ENCODE measurements at places on chromosomes 4 and X.
A peak's percentile ranks its signal among the peaks of the same experiment; 100 is the strongest.

DNA sequence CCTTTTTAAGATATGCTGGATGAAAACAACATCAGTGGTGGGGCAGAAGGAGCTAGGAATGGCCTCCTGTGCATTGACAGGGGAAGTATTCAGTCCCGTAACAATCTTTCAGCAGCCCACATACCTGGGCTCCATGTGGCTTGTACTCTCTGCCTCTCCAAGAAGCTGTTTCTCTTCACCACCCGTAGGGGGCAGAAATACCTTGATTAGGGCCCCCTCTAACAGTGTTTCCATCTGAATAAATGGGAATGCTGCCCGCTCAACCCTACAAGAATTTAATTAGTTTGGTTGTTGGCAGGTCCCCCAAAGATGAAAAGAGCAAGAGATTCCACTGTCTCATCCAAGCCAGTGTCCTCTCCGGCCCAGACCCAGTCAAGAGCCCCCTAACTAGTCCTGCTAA lies 155.2 kb downstream of the SMIM20 start:
- DNase-seq, result no peak

DNA sequence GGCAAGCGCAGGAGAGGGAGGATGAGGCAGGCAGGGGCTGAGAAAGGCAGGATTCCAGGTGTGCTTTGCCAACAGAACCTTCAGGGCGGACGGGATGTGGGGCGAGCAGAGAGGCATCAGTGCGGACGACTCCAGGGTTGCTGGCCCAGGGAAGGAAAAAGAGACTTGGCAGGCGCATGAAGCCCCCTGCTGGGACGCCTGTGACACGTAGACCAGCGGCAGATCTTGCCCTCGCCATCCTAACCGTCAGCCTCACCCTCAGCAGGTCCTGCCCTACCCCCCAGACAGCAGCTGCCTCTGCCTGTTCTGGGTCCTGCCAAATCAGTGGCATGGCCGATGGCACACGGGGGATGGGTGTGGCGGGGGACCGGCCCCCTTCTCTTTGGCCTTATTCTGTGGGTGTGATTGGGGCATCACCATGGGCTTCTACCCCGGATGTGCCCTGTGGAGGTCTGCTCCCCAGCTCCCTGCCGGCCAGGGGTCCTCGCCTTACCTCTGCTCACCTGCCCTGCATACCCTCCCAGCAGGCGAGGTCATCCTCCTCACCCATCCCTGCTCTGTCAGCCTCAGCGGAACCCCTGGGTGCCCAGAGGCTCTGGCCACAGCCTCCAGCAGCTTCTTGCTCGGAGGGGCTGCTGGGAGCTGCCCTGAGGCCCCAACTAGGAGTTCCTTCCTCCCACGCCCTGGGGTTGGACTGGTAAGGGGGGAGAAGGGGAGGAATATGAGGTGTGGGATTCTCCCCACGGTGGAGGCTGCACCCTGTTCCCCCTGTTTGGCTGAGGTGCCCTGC lies 2.9 kb upstream of the SH3BP2 start:
- DNase-seq, result no peak

GRCh38 chr4:6235901-6236640 lies 33.6 kb upstream of the WFS1 start:
- peak; percentile 9 for DNase-seq

DNA sequence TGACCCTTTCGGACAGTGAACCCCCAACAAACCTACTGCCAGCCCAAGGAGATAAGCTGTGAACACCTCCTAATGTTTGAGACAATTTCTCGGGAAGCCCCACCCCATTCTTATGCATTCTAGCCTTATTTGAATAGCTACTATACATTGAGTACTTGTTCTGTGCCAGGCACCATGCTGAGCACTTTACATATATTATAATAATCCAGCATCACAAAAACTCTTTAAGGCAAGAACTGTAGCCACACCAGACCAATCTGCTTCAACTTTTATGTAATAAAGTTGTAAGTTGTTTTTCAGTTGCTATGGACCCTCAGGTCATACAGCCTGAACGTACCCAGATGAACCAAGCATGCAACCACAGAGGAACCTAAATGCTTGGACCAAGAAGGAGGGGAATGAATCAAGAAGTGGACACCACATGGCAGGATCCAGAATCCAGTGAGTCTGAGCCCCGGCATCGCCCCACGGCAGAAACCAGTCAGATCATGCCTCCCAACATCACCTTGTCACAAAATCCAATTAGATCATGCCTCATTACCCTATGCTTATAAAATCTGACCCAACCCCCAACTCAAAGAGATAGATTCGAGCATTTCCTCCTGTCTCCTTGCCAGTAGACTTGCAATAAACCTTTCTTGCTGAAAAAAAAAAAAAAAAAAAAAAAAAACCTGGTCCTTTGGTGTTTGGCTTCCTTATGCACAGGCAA lies 225.0 kb downstream of the QDPR start:
- DNase-seq, result no peak

DNA sequence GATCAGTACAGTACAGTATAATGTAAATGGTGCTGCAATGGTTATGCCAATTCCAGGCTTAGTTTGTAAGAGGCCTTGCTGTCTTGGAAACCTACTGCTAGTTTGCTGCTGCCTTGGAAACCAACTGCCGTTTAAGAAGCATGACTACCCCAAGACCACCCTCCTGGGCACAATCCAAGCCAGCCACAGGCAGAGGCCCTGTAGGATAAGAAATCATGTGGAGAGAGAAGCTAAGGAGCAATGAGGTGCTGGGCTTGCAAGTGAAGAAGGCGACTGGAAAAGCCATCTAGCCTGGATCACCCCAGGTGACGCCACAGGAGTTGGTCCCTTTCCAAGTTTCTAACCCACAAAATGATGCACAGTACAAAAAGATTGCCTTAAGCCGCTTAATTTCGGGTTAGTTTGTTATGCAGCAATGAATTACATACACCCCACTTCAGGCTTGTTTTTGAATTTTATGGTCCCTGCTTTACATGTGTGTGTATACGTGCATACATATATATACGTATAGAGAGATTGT lies 16.9 kb downstream of the ZFP42 start:
- no peak for DNase-seq

- no peak for DNase-seq
These were observed 63.8 kb upstream of the GABRQ start for GRCh38 chrX:152573866-152574265.

GRCh38 chr4:1366371-1367229 lies 19.6 kb downstream of the UVSSA start:
- DNase-seq, result no peak

DNA sequence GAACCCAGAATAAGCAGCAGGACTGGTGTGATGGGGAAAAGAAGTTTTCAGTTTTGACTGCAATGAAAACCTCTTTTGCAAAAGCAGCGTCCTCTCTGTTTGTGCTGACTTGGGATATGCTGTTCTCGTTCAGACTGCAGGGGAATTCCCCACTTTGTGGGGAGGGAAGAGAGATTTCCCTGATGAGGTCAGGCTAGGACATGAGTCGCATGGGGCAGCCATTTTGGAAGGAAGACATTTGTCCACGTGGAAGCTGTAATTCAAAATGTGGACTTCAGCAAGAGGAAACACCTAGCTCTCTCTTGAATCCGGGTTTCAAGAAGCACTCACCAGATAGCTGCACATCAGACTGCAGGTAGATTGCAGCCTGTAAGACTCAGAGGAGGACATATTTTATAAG lies 39.3 kb downstream of the ING2 start:
- DNase-seq, result no peak

DNA sequence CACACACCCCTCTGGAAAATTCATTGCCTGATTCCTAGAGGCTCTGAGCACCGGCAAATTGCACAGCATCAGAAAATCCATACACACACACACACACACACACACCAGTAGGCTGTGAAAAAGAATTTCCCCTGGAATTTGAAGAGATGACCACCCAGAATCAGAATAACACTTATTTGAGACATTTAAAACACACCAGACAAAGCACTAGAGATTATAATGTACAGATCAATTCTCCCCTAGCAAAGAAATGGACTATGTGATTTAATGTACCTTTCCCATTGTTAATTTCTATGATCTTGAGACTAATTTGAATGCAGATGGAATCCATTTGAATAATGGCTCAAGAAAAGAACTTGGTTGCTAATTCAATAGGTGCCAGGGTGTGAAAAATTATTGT lies 399.3 kb downstream of the HNRNPD start:
- no peak for DNase-seq

DNA sequence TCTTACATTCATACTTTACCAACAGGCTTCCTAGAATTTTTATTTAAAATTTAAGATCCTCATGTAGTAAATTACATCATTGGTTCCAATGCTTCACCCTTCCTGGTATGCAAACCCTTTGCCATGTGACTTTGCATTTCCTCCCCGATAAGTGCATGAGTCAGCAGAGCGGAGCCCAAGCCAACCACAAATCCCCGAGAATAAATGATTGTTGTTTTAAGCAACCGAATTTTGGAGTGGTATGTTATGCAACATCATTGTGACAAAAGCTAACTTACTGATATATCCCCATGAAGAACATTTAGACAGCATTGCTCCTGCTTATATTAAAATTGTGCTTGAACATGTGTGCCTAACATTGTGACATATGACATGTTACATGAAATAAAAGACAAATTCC lies 199.4 kb upstream of the DDX53 start:
- DNase-seq, result peak; percentile 9

DNA sequence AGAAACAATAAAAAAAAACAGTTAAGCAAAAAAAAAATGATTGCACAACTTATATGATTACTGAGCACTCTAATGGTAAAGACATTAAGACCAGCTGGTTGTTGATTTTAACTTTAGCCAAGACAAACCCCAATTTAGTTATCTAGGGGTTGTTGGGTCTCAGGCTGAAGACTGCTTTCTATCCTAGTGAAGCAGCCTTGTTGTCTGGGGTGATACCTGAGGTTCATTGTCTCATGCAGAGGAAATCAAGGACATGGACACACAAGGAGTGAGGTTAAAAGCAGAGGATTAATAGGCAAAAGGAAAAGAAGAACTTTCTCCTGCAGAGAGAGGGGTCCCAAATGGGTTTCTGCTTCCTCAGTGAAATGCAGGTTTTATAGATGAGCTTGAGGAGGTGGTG lies 40.0 kb upstream of the CYP2U1 start:
- no peak for DNase-seq

GRCh38 chr4:154435895-154436294 lies 55.7 kb downstream of the DCHS2 start:
- no peak for DNase-seq

Data from umbilical cord (tissue), 2 donors.